Stimulated activated CD4-positive, alpha-beta T cell treated with anti-CD3 and anti-CD28 coated beads, Interleukin-15, amount 100 ng/mL, for 1 hour (primary cell): ENCODE measurements at places on chromosomes 12 and 14.

GRCh38 chr14:32473464-32473855, 144.4 kb downstream of the AKAP6 start:
- DNase-seq = no peak

- DNase-seq = no peak
These were observed 60.0 kb downstream of the CFAP54 start for GRCh38 chr12:96549341-96549740.

- DNase-seq = no peak
These were observed 360.8 kb downstream of the CCDC91 start for GRCh38 chr12:28550757-28551704.

GRCh38 chr12:127035011-127035879, 1231.7 kb upstream of the TMEM132C start:
- no peak for DNase-seq

DNA sequence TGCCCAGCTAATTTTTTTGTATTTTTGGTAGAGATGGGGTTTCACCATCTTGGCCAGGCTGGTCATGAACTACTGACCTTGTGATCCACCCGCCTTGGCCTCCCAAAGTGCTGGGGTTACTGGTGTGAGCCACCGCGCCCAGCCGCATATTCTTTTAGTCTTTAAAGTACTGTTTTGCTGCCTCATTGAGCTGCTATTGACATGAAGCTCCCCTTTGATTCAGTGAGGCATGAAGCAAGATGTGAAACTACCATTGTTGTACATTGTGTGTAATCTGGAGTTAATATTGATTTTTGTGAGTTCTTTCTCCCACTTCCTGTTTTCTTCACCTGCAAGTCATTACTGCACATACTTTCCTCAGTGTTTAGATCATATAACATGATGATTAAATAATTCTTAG, 80.8 kb downstream of the MNAT1 start:
- no peak for DNase-seq

- DNase-seq = no peak
These were observed 523 bp upstream of the SLC6A15 start for GRCh38 chr12:84913129-84913515.

- DNase-seq = no peak
These were observed 74.8 kb upstream of the PCED1B start for GRCh38 chr12:47004634-47005033.

DNA sequence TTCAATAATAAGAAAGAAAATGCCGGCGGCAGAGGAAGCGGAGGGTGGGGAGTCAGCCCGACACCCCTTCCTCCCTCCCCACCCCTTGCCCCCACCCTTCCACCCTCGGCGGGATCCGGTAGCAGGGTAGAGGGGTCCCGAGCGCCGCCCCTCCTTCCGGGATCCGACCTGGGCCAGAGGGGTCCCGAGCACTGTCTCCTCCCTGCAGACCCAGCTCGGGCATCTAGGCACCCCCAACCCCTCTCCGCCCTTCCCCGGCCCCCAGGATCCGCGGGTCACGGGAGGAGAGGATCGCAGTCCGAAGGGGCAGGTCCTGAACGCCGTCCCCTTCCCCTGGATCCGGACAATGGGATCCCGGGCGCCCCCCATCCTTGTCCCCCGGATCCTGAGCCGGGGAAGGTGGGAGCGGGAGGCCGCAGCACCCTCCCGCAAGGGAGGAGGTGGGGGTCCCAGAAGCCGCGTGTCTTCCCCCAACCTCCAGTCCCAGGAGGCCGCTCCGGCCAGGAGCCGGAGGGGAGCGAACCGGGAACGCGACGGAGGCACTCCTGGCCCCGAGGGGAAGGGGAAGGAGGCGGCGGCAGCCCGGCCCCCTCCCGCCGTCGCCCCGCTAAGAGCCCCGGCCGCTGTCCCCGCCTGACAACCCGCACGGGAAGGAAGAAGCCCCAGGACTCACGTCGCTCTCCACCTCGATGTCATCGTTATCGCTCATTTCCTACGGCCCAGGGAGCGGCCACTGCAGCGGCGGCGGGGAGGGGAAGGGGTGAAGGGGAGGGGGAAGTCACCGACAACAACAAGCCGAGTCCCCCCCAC, 481 bp downstream of the MAX start:
- DNase-seq = peak; percentile 24

DNA sequence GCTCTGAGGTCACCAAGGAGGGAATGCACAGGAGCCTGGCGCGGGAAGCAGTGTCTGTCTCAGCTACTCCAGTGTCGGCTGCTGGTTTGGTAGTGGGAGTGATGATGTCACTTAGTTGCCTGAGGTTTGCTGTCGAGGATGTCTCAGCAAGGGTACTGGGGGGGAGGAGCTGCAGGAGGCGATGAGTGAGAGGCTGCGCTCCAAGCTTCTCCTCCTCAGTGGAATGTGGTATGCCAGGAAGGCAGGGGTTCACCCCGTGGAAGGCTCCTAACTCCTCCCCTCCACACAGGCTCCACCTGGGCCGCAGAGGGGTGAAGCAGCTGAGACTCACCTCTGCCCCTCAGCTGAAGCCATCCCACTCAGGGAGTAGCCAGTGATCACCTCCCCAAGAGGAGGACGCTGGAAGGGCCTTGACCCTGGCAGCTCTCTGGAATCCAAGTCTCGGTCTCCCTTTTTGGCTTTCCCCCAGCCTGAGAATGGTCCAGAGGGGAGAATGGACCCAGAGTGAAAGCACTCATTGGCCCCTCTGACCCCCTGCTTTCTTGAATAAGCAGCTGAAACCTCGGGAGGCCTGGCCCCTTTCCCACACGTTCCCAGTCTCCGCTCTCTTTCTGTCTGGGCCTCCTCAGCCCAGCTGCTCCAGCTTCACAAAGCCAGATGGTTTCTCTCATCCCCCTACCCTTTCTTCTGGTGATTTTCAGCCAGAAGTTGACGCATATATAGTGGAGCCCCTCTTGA, 178.9 kb upstream of the FKBP4 start:
- no peak for DNase-seq

DNA sequence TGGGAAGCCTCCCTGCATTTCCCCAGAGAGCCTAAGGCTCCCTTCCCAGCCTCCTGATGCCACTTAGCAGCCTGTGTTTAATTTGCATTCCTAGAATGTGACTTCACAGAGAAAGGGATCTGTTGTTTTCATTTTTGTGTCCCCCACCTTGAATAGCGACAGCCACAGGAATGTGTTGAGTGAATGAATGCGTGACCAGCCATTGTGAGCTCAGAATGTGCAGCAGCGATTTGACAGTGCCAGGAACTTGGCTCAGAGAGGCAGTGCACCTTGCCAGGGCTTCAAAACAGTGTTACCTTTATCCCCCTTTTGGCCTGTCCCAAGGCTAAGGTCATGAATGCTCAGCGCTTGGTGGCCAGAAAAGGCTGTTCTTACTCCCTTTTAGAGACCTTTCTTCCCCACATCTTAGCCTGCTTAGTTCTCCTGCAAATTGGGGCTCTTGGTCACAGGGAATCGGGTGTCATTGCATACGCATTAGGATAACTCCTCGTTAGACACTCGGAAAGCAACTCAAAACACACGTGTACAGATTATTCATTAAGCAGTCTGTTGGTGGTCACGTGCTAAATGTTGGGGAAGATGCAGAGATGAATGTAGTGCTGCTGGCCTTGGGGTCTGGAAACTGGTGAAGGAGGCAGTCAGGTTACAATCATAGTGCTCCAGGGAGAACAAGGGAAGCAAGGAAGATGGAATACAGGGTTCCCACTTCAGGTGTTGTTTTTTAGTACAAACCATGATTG, 9.8 kb downstream of the NTF3 start:
- no peak for DNase-seq

GRCh38 chr14:82345184-82345583, 811.5 kb upstream of the SEL1L start:
- DNase-seq = no peak

GRCh38 chr14:90272523-90272922, 16.2 kb downstream of the PSMC1 start:
- no peak for DNase-seq

GRCh38 chr14:33810308-33810707, 140.6 kb downstream of the EGLN3 start:
- DNase-seq = no peak

- no peak for DNase-seq
These were observed 87.5 kb downstream of the SETD3 start for GRCh38 chr14:99393059-99393655.

DNA sequence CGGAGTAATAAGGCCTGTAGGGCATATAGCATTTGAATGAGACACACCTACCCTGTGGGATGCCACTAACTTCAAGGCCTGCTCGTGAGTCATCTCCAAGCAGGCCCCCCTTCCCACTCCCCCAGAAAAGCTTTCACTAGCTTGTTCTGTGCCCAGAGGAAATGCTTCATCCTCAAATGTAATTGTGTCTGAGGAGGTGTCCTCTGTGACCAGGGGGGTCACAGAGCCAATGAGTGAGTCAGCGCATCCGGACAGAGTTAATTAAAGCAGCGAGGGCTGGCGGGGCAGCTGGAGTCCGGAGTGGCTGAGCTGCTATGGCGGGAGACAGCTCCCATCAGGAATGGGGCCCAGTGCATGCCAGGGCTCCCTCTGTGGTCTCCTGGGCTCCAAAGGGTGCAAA, 27.0 kb upstream of the ESRRB start:
- DNase-seq = no peak

- DNase-seq = no peak
These were observed 65.8 kb downstream of the PITPNM2 start for GRCh38 chr12:123085066-123085465.

- no peak for DNase-seq
These were observed 236.4 kb upstream of the RGS6 start for GRCh38 chr14:71695611-71696350.

DNA sequence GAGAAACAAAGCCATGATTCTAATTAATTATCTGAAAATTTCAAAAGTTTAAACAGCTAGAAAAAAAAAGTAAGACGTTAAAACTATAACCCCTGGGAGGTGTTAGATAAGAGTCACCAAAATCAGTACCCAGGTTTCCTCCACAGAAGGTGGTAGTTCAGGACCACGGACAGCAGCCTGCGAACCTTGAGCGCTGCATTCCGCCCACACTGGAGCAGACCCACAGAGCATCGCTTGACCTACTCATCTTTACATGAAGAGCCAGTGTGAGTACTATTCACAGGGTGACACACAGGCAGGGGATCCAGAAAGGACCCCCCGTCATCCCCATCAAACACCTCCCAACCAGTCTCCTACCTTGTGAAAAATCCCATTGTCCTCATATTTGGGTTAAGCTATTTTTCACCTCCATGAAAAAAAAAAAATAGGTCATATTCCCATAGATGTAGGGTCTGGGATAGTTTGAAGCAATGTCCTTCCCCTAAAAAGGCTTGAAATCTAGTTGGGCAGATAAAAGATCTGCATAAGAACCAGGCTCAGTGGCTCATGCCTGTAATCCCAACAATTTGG, 8.8 kb upstream of the CHGA start:
- no peak for DNase-seq

- no peak for DNase-seq
These were observed 176.5 kb downstream of the CEP128 start for GRCh38 chr14:80764921-80765507.

DNA sequence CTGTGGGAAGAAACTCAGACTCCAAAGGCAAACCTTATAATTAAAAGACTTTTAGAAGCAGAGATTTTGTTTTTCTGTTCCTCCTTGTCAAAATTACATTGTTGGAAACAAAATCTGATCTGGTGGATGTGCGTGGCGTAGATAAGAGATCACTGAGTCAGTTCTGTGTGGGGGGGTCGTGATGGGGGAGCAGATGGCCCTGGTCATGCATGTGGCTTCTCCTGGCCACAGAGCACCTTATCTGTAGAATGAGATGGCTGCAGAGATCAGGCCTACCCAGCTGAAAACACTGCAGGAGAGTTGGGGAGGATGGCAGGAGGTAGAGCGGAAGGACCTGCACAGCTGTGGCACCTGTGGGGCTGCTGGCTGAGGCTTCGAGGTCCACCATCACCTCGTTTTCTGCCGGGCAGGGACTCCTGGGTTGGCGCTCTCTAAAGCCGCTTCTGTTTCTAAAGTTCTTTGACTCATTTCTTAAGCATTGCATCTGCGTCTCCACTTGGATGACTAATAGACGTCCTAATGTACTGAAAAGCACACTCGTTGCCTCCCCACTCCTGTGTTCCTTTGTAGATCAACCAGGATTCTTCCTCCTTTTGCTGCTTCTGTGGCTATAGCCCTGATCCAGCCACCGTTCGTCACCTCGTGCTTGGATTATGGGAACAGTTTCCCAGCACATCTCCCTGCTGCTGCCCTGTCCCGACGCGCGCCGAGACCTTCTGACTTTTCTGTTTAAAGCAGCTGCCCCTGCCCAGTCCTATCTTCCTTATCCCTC, 93.4 kb downstream of the TSPAN9 start:
- DNase-seq = no peak

DNA sequence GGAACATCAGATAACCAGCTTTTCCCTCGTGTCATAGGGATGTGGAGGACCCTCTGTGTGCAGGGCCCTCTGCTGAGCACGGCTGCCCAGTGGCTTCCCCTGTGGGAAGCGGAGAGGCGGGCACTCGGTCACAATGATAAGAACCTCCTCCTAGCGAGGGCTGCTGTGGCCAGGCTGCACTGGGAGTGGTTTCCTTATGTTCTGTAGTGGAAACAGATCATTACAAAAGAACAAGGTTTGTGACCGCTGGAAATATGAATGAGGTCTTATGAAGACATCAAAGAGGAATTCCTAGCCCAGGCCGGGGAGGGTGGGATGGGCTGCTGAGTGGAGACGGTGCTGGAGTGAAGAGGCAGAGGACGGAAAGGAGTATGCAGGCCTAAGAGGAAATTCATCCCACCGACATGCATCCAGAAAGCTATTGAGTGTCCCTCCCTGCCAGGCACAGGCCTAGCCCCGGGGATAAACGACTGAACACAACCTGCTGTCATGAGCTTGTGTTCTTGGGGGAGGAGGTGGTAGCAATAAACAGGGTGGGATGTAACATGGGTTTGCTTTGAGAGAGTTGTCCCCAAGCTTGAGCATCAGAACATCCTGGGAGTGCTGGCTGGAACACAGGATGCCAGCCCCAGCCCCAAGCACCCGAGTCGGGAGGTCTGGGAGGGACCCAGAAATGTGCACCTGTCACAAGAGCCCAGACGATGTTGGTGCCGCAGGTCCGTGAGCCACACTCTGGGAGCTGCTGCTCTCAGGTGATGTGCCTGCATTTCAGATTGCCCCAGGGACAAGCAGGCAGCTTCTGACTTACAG, 37.5 kb downstream of the FZD10 start:
- DNase-seq = no peak

GRCh38 chr14:50092006-50092555, 24.3 kb downstream of the VCPKMT start:
- no peak for DNase-seq

DNA sequence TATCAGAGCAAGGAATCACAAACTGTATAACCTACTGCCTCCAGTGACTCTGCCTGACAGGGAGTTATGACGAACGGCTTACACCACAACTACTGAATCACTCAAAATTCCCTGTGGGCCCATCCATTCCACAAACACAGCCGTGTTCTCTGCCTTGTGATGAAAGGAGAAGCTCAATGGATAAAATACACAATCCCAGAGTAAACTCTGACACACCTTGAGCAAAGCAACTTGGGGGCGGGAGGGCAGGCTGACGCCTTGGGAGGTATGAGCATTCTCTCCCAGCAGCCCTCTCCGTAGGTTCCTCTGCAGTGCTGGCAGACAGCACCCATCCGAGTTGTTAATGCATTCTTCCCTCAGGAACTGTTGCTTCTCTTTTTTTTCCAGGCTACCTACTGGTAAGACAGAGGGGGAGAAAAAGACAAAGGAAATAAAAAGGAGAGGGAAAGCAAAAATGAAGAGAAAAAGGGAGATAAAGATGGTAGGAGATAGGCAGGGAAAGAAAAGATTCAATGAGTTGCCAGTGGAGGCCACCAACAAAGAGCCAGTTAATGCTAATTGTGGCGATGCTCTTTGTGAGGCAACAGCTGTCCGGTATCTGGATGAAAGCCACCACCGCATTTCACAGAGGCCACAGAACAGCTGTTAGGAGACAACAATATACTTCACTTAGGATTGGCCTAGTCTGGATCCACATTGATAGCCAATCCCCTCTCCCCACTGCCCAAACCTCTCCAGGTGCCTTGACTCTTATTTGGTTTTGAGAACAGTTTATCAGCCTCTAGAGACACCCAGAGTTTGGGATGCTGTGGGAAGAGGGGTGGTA, 4.7 kb upstream of the DIO2 start:
- no peak for DNase-seq
